ENCODE measurements at places on chromosomes 7 and 10.

DNA sequence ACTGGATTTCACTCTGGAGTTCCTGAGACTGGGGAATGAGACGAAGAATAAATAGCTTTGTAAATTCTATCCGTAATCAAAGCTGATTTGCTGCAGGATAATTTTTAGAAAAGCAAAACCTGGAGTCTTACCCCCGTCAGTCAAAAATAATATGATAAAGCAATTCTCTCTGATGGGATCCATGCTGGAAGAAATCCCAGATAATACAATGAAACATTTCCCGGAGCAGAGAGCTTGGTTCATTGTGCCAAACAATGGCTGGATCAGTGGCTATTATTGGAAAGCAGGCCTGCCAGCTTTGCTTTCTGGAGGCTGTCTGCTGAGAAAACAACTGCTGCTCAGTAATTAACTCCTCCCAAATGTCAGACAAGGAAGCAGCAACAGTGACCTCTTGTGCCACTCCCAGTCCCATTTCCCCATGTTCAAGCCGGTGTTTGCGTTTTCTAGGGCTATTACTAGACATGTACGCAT, 609.4 kb upstream of the PCDH15 start:
- no peak for DNase-seq

DNA sequence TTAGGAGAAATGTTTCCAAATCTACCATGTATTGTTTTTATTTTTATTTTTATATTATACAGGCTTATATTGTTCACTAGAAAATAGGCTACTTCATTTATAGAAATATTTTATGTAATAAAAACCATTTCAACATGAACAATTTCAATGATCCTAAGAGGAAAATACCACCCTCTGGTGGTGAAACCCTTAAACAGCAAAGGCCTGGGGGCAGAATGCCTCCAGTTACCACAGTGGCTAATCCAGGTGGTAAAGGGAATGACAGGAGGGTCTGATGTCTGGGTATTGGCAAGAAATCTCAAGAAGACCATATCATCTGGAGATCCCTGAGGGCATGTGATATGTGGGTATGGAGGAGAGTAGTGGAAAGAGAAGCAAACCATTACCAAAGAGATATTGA, 19.3 kb downstream of the MACC1 start:
- no peak for DNase-seq

- no peak for DNase-seq
Observed at GRCh38 chr7:50657341-50657873, 92.2 kb upstream of the DDC start.

GRCh38 chr10:49752584-49752983, 9.5 kb downstream of the OGDHL start:
- no peak for DNase-seq

DNA sequence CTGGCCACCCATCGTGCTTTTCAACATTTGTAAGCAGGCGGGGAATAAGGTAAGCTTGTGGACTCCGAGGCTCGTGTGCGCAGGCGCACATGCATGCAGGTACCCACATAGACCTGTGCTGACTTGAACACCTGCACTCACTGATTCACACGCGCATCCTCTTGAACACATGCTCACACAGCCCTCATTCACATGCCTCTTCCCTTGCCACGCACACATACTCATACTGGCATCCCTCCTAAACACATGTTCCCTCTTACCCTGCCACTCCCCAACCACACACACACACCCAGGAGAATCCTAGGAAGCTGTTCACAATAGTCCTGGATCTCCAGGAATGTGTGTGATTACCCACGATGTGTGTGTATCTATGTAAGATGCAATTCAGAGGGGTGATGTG, 44.1 kb upstream of the LBX1 start:
- no peak for DNase-seq

GRCh38 chr7:105020926-105021325, 6.9 kb downstream of the KMT2E start:
- DNase-seq: no peak

- DNase-seq: no peak
Observed at GRCh38 chr10:82497439-82497838, 622.4 kb downstream of the NRG3 start.

GRCh38 chr10:100007231-100008141, 2.3 kb downstream of the DNMBP start:
- no peak for DNase-seq

DNA sequence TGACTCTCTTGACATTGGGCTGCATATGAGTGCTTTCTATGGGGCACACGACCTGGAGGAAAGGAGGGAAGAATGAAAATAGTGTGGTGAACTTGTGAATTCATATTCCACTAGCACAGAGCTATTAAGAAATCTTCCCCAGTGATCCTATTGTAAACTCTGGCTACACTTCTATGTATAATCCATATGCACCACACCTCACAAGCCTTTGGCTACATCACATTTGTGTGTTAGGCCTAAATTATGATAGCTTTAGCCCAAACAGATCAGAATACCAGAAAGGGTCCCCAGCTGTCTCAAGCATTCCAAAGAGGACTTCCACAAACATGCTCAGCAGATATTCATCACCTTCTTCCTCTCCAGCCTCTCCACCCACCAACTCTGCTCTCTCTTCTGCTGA, 9.7 kb upstream of the IFIT1B start:
- no peak for DNase-seq

DNA sequence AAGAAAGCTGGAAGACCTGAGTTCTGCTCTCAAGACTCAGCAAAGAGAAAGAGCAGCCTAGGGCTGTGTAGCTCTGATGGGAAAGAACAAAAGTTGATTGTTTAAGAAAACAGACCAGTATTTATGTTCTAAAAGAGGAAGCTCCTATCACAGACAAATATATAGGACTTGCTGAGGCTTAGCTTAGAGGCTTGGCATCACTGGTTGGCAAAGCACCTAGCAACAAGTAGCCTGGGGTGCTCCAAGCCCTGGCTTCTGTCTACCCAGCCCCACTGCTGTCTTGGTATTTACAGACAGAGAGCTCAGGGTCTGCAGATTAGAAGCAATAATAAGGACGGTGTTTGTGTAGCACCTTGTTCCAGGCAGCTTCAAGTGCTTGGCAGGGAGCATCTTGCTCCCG, 36.9 kb upstream of the CCDC3 start:
- no peak for DNase-seq

GRCh38 chr7:43686991-43687390, 42.3 kb downstream of the COA1 start:
- no peak for DNase-seq

DNA sequence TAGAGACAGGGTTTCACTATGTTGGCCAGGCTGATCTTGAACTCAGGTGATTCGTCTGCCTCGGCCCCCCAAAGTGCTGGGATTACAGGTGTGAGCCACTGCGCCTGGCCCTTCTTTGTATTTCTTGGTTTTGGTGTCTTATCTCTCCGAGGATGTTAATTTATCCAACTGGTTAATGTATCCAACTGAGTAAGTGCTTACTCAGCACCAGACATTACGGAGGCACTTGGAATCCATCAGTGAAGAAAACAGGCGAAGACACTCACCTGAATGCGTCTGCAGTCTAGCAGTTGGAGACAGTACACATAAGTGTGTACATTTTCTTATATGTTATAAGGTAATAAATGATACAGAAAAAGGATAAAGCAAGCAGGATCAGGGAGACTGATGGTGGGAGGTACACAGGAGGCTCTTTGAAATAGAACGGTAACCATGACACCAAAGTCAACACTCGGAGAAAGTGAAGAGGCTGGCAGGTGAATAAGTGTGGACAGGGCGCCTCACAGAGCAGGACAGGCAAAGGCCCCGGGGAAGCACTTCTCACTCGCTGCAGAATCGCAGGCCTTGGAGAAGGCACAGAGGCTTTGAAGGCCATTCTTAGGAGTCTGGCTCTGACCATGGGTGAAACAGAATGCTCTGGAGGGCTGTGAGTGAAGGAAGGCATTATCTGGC, 73.1 kb downstream of the LANCL2 start:
- DNase-seq: no peak

- no peak for DNase-seq
Observed at GRCh38 chr10:104345941-104346340, 7.7 kb upstream of the ITPRIP start.

GRCh38 chr10:3904419-3904960, 119.5 kb upstream of the KLF6 start:
- no peak for DNase-seq

DNA sequence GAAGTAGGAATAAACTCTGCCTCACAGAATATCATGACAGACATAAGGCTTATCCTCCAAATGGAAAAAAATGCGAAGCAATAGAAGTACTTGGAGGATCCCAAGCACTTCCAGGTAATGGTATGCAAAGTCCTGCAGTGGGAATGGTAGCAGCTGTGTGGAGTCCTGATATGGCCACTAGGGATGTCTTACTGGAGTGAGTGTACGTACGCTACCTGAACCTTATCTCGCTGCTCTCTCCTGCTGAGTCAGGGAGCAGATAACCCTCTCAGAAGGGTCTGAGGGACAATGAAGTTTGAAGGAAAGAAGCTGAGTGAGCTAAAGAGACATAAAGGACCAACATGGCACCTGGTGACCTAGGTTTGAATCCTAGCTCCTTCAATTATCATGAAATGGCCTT, 42.2 kb downstream of the CH25H start:
- DNase-seq: no peak

GRCh38 chr7:44978511-44979366, at the start of gene MYO1G:
MYO1G (minus strand) TSS chr7:44979015; CDS start chr7:44978961, 54 bp downstream.
- peak; percentile 75 for DNase-seq

DNA sequence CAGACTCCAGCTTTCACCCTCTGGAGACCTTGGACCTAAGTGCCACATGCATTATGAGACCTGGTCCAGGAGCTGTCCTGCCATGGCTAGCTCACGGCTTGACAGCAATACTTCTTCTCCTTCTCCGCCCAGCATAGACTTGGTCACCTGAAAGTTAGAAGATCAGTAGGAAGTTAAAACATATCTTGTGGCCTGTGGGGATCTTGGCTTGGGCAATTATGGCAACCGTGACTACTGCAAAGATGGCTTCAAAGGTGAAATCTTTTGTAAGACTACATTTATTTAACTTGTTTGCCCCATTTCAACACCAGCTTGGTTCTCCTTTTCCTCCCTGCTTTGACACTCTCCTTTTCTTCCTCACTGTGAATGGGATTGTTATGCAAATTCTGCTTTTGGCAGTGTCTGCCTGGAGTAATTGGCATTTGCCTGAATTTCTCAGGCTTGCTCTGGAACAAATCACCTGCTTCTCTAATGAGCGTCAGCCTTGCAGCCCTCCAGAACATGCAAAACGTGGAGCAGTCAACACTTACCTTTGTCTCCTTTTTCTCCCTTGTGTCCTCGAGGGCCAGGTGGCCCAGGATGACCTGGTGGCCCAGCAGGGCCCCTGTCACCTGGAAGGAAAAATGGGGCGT, 53.4 kb downstream of the COL17A1 start:
- no peak for DNase-seq

DNA sequence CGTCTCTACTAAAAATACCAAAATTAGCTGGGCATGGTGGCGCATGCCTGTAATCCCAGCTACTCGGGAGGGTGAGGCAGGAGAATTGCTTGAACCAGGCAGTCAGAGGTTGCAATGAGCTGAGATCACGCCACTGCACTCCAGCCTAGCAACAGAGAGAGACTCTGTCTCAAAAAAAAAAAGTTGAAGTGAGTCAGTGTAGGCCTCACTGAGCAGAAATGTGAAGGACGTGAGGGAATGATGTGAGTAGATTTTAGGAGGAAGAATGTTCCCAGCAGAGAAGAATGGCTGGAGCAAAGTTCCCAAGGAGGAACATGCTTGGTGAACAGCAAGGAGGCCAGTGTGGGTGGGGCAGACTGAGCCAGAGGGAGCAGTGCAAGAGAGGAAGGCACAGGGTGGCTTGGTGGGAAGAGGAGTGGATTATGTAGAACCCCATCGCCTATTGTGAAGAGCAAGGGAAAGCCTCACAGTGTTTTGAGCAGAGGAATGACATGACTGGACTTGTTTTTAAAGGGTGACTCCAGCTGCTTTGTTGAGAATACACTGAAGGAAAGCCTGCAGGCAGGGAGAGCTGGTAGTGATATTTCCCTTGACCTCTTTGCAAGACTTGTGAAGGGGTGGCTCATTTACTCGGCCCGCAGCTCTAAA, 708.7 kb downstream of the SUGCT start:
- DNase-seq: no peak

DNA sequence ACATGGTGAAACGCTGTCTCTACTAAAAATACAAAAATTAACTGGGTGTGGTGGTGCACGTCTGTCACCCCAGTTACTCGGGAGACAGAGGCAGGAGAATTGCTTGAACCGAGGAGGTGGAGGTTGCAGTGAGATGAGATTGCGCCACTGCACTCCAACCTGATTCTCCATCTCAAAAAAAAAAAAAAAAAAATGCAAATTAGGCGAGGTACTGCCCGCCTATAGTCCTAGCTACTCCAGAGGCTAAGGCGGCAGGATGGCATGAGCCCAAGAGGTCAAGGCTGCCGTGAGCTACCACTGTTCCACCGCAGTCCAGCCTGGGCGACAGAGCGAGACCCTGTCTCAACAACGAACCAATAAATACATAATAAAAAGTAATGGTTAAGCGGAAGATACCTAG, 1.1 kb upstream of the EIF4H start:
- no peak for DNase-seq

DNA sequence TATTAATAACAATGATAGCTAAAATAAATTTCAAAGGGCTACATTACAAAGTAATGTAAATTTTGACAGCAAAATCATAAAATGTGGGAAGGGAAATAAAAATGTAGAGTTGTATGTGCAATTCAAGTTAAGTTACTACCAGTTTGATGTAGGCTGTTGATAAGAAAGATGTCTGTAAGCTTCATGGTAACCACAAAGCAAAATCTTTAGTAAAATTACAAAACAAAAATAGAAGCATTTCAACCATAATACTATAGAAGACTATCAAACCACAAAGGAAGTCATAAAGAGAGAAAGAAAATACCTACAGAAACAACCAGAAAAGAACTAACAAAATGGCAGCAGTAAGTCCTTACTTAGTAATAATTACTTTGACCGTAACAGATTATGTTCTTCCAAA, 99.1 kb downstream of the C7orf25 start:
- no peak for DNase-seq

- DNase-seq: no peak
Observed at GRCh38 chr7:149862156-149862555, 11.6 kb upstream of the ATP6V0E2 start.

GRCh38 chr10:27088119-27089044, 11.9 kb downstream of the ANKRD26 start:
- no peak for DNase-seq

GRCh38 chr10:88318803-88319202, 264.3 kb downstream of the RNLS start:
- no peak for DNase-seq

GRCh38 chr7:150838965-150839650, 13.2 kb upstream of the AOC1 start:
- no peak for DNase-seq

DNA sequence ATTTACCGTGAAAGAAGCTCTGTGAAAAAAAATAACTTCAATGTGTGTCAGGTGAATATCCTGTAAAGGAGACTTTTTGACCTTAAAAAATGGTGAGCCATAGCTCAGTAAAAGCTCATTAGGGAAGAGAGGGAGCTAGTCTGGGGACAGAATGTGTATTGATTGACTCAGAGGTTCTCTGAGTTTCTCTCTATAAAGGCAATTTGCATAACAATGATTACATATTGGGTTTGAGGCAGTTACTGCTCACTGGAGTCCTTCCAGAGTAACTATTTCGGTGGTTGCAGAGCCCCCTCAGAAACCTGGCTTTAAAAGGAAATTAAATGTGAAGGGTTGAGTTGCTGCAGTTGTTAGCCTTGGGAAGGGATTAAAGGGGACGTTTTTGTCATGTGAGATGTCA, 181.6 kb downstream of the GALNT17 start:
- no peak for DNase-seq
